ENCODE measurements at places on chromosomes 3 and 15.

DNA sequence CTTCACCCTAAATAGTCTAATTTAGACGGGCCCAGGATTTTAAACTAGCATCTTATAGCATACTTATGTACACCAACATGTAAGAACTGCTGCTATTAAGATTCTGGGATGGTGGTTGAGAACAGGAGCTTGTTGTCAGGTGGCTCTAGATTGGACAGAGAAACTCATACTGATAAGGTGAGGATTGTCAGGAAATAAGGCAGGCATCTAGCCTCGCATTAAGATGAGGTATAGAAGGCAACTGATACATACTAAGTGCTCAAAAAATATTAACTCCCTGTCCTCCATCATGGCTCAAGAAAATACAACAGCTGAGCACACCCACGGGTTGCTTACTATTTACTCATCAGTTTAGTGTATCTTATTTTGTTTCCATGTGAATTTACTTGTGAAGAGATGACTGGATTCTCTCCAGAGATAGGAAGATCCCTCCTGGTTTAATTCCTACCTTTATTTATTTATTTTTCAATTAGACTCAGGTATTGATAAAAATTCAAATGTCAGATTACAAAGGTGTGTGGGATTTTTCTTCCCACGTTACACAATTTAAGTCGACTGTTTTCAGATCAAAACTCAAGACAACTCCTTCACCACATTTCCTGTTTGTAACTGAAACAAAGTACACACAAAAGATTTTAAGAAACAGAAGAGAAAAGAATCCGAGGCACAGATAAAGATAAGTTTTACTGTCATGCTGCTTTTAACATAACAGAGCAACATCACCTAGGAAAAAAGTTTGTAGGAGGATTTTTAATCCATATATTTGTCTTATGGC lies at the start of gene TRAT1:
TRAT1 (plus strand) TSS at position 664 of the 775 bp plus-strand sequence. CDS start 142 bp downstream, outside the sequence.
- DNase-seq, result no peak

- no peak for DNase-seq
Observed at GRCh38 chr3:78337801-78338211, 1297.9 kb downstream of the ROBO2 start.

DNA sequence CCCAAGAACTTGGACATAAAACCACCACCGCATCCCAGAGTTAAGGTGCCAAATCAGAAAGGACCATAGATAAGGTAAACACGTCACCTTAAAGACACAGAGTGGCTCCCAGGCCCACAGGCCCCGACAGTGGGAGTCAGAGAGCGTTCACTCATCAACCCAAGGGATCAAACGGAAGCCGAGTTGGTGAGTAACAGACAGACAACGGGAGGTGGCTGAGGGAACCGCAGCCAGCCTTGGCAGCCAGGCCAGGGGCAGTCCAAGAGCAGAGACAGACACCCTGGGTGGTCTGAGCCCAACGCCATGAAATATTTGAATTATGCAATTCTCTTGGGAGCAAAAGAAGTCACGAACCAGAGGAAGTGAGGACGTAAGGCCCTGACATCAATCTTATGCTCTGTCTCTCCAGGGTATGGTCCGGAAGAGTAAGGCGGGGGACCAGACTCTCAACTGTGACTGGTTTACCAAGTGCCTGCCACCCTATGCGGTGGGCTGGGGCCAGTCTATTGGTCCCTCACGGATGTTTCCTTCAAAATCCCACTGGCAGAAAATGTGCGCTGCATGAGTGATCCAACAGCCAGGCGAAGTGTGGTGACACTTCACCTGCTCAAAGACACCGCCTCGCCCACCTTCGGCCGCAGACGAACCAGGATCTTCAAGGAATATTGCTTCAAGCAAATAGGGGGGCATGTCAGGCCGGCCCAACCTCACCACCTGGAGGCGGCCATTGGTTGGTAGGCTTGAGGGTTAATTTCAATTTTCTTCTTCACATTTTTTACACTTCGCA lies 34.3 kb downstream of the TMEM44 start:
- no peak for DNase-seq

DNA sequence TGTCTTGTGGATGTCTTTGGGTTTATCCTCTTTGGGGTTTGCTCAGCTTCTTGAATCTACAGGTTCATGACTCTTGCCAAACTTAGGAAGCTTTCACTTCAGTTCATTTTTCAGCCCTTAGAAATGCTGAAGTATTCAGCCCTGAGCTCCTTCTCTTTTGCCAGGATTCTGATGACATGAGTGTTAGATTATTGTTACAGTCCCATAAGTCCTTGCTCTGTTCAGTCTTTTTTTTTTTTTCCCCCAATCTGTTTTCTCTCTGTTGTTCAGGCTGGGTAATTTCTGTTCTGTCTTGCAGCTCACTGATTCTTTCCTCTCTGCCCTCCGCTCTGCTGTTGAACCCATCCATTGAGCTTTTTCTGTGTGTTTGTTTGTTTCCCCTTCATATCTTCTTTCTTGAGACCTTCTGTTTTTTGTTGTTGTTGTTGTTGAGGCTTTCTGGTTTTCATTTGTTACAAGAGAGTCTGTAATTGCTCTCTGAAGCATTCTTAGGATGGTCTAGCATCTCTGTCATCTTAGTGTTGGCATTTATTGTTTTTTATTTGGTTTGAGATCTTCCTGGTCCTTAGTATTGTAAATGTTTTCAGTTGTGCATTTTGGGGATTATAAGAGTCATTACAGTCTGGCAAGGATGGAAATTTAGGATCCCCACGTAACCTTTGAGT lies 18.4 kb downstream of the LRCH3 start:
- no peak for DNase-seq

DNA sequence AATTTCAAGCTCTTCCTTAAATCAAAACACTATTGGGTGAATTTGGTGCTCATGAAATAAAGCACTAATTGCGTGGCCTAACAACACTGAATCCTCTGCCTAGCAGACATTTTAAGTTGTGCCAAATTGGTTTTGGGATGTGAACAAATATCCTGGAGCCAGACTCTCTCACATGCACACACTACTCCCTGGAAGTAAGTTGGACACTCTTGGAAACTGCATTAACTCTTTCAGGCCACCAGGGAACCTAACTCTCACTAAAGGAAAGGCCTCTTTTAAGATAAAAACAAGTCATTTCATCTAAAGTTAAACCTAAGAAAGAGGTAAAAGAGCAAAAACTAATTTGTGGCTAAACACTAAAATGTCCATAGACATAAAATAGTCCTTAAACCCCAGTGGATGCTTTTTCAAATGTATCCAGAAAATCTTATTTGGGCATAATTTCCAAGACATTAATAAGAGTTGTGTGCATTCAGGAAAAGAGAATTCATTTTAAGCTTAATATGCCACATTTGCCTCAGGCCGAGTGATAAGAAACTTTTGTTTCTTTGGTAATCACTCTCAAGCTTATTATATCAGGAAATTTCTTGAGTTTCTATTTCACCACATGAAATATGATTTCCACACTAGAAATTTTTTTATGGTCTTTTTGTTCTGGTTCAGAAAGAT lies 61.8 kb downstream of the ZBTB20 start:
- DNase-seq, result no peak
